Stimulated activated CD8-positive, alpha-beta memory T cell treated with anti-CD3 and anti-CD28 coated beads, Interleukin-12 subunit alpha, Interleukin-12 subunit beta, amount 100 ng/mL, for 1 hour (primary cell): ENCODE measurements at places on chromosomes 6 and 20.

- no peak for DNase-seq
Observed at GRCh38 chr20:38165089-38165965, at the start of gene TGM2. Gene TGM2, minus strand, starts transcription at chr20:38165270. Its CDS starts 72 bp downstream, at chr20:38165198.

GRCh38 chr6:166450167-166450873, 67.6 kb upstream of the MPC1 start:
- no peak for DNase-seq

GRCh38 chr6:168937054-168937453, 316.6 kb downstream of the THBS2 start:
- no peak for DNase-seq

GRCh38 chr6:53309901-53310300, 38.8 kb downstream of the ELOVL5 start:
- DNase-seq, result no peak

DNA sequence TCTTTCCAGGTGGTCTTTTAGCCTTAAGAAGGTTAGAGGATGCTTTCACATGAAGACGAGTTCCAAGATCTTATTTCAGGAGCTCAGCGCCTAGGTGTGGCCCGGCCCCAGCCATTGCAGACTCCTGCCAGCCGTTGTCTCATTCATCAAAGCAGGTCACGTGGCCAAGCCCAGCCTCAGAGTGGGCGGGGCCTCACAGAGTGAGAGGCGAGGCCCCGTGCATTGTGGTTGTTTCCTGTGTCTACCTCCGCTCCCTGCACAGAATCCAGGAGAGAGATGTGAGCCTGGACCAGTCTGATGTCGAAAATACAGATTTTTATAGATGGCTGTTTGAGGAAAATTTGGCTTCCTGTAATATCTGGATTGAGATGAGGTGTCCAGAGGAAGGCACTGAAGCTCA, 49.2 kb upstream of the CST5 start:
- DNase-seq, result no peak

DNA sequence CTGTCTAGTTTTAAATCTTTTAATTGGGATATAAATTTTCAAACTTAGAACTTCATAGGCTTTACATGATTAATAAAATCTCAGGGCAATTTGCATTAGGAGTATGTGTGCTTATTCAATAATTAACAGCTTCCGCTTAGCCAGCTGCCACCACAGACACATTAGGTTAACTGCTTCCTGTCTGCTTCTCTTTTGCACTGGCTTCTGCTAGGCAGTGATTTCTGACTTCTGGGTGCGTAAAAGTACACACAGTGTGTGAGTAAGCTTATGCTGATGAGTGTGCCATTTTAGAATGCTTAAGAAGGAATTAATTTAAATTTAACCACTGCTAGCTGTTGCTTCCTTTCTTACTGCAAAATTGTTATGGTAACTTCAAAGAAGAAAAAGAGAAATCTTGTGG, 73.9 kb downstream of the F13A1 start:
- no peak for DNase-seq

GRCh38 chr6:156911581-156911980, 134.4 kb downstream of the ARID1B start:
- no peak for DNase-seq

- no peak for DNase-seq
Observed at GRCh38 chr20:25196786-25197120, 1.2 kb downstream of the ENTPD6 start.

GRCh38 chr20:297925-298775, 780 bp downstream of the ZCCHC3 start:
- no peak for DNase-seq

- DNase-seq, result no peak
Observed at GRCh38 chr6:113148566-113148965, 708.6 kb upstream of the MARCKS start.

DNA sequence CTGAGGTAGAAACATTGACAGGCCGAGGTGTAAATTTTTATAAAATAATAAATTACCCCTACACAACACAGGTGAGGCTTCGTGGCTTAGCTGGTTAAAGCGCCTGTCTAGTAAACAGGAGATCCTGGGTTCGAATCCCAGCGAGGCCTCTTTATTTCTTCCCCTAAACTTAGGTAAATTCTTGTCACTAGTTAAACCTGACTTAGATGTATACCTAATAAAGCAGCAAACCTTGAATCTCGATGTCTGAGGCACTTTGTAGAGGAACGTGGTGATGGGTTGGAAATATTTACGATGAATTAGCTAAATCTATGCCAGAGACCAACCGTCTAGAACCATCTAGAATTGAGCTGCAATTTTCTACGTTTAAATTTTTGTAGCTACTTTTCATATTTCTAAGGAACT, 185.6 kb downstream of the OR2B2 start:
- no peak for DNase-seq

- DNase-seq, result no peak
Observed at GRCh38 chr6:42452171-42453030, 675 bp upstream of the TRERF1 start.

- no peak for DNase-seq
Observed at GRCh38 chr20:44646023-44646640, 5.4 kb downstream of the ADA start.

DNA sequence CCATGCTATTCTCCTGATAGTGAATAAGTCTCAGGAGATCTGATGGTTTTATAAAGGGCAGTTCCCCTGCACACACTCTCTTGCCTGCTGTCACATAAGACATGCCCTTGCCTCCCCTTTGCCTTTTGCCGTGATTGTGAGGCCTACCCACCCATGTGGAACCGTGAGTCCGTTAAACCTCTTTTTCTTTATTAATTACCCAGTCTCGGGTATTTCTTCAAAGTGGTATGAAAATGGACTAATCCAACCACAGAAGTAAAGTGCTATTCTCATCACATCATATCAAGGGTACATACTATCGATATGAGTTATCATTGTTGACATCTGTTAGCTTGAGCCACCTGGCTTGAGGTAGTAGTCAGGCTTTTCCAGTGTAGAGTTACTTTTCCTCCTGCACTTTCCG, 2.3 kb downstream of the MANBAL start:
- DNase-seq, result no peak

- no peak for DNase-seq
Observed at GRCh38 chr6:136991646-136992045, 53.1 kb downstream of the IL20RA start.

- no peak for DNase-seq
Observed at GRCh38 chr6:132227904-132228303, 173.4 kb downstream of the MOXD1 start.
